Lower lobe of right lung (tissue), 2 donors: ENCODE measurements at places on chromosomes 13 and 19.

- peak; percentile 92 for DNase-seq
These were observed at the start of gene FDX2 for GRCh38 chr19:10315335-10316214. TSS of gene FDX2 (minus strand) at chr19:10316015. CDS start at chr19:10315996, 19 bp downstream.

- DNase-seq: no peak
These were observed 30.2 kb upstream of the SACS start for GRCh38 chr13:23463661-23464060.

DNA sequence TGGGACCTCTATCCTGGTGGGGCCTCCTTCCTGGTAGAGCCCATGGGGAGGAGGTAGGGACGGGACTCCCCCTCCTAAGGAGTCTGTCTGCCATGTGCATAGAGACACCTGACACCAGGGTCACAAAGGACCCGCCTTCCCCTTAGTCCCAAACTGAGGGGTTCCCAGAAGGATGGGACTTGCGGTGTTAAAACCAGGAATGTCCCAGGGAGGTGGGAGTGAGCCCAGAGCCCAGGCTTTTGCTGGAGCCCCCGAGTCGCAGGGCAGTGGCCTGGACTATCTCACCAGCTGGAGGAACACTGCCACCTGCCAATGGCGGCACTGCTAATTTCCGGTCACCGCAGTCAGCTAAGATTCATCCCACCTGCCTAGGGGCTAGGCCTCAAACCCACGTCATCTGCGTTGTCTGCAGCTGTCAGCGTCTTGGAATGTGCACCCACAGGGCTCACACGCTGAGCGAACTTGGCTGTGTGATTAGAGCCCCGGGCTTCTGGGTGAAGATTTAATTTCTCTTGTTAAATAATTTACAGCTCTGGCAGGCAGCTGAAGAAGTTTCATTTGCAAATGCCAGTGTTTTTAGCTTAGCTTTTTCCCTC, 31.9 kb upstream of the ATP11A start:
- peak; percentile 16 for DNase-seq

DNA sequence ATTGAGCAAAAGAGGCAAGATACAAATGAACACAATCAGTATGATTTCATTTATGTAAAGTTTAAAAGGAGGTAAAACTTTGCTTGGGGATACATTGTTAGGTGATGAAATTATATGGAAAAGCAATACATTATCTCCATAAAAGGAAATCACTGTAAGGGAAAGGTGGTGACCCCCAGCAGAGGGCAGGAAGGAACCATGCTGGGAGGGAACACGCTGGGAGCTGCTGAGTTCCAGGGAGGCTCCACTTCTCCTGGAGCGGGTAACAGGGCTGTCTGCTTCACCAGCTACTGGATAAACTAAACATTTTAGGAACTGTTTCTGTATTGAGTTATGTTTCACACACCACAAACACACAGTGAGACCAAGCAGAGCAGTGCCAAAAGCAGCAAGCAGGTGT, 91.2 kb downstream of the KATNAL1 start:
- DNase-seq: no peak

DNA sequence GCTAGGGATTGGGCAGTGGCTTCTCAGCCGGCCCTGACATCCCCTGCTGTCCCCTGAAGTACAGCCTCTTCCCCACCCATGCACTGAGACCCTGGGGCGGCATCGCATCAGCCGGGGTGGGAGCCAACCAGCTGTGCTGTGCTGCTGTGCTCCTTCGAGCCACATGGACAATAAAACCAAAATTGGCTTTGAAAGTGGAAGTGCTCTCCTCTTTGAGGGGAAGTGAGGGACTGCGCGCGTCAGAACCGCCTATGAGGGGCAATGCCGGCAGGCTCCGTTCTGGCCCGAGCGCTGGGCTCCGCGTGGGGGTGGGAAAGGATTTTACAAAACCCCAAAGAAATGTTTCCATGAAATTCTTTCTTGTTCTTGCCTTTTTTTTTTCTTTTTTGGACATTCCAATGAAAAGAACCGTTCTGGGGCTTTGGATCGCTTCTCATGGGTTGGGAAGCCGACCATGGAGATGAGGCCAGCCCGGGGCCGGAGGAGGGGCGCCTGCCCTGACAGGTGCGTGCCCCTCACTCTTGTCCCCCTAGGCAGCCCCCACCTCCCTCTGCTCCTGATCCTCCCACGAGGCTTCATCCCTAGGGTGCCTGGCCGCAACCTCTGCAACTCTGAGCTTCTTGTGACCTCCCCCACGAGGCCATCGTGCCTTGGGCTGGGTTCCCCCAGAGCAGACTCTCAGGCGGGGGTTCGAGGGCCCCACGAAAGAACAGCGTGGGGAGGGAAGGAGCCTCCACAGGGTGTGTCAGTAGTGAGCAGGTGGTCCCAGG, 22.6 kb downstream of the KLHL26 start:
- no peak for DNase-seq

DNA sequence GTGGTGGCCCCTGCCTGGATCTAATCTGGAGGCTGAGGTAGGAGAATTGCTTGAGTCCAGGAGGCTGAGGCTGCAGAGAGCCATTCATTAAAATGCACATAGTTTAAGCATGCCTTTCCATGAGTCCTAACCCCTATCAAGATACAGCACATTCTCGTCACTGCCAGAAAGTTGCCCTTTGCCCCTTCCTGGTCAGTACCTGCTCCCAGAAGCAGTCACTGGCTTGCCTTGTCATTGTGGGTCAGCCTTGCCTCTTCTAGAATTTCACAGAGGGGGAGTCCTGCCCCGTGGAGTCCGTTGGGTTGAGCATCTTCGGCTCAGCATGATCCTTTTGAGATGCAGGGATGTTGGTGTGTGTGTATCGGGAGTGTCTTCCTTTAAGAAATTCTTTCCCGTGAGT, 10.8 kb downstream of the BICRA start:
- no peak for DNase-seq

- DNase-seq: no peak
These were observed 57.8 kb downstream of the COG3 start for GRCh38 chr13:45522571-45522970.

- no peak for DNase-seq
These were observed 6.3 kb downstream of the PLIN3 start for GRCh38 chr19:4861147-4861546.

GRCh38 chr13:18936104-18936503, 245.5 kb downstream of the TUBA3C start:
- no peak for DNase-seq

- DNase-seq: peak; percentile 83
These were observed 111.9 kb downstream of the KCNRG start for GRCh38 chr13:50126993-50127725.

DNA sequence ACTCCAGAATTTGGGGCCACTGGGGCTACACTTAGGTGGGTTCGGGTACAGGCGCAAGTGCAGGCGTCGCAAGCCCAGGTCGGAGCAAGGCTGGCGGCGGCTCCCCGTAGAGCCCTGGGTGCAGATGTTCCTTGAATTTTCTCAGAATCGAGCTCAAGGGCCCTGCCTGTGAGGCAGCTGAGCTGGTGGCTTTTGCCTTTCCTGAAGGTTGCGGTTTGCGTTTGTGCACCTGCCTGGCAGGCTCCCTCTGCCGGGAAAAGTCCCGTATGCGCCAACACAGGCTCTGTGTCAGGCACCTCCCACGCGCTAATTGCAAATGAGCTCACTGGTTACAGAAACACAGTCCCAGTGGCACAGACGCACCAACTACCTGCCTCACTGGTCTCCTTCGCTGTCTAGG, 5.9 kb downstream of the DOHH start:
- no peak for DNase-seq

DNA sequence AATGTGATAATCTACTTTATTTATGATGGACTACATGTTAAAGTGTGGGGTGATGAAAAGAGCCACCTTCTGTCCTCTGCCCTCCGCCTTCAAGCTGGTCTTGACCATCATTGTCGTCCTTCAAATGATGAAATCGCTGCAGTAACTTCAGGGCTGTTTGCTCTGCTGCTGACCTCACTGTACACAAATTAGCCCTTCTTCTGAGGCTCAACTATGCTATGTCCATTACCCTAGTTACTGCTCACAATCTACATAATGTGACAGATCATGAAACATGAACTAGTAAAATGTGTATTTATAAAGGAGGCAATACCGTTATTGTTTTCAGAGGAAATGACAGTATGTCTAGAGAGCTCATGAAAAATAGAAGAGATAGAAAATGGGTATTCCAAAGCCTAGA, 145.9 kb downstream of the RFC3 start:
- DNase-seq: no peak

DNA sequence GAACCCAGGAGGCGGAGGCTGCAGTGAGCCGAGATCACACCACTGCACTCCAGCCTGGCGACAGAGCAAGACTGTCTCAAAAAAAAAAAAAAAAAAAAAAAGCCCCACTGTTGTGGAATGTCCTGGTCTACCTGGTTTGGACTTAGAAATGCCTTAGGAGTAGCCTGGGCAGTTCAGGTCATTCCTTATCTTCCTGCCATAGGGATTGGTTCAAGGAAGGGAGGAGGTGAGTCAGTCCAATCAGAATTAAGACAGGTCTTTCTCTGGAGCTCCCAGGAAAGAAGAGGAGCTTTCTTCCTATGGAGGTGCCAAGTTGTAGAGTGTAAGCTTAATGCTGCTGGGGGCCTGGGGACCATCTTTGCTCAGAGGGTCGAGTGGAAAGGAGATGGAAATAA, 44.8 kb downstream of the SIPA1L3 start:
- DNase-seq: no peak

DNA sequence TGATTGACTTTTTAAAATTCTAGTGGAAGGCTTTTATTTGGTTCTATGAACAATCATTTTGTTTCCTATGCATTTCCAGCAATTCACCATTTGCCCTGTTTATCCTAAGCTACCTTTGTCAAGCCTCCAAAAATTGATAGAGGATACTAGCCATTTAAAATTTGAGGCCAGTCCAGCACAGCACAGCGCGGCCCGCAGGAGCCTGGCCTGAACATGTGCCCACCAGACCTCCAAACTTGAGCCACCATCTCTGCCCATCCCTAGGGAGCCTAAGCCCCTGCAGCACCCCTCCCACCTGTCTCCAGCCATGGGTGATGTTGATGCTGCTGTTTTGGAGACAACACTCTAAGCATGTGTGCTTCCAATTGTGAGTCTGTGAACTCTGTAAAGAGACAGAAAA, 57.5 kb downstream of the SPRYD7 start:
- DNase-seq: no peak

- no peak for DNase-seq
These were observed 156.2 kb downstream of the DNAJC3 start for GRCh38 chr13:95833126-95833525.
